ENCODE measurements at places on chromosomes 1 and 21. TPM values are rescaled to one million over a fixed set of nuclear protein-coding genes. Genes with fewer than 3 reads are reported as not detected.

Gene ANXA9
- 10.6 TPM for total RNA-seq

Gene AMY1C
- not detected for total RNA-seq

Gene RUNX1
- 61.6 TPM for total RNA-seq

Gene MYCBP
- 51.9 TPM for total RNA-seq

Gene AGBL4
- not detected for total RNA-seq

Gene C2CD2
- total RNA-seq: 27.9 TPM

Gene FMOD
- total RNA-seq: not detected

- peaks cover 13% of the 10 kb centered on the region for H3K4me1 ChIP-seq
- DNase-seq: no peak
- H3K36me3 ChIP-seq: no peaks in the 10 kb centered on the region
- H3K4me3 ChIP-seq: peak overlapping the region; percentile 84
- no peak overlapping the region for H3K27ac ChIP-seq
Measured at GRCh38 chr1:234213658-234214128, 159.6 kb upstream of the COA6 start.

DNA sequence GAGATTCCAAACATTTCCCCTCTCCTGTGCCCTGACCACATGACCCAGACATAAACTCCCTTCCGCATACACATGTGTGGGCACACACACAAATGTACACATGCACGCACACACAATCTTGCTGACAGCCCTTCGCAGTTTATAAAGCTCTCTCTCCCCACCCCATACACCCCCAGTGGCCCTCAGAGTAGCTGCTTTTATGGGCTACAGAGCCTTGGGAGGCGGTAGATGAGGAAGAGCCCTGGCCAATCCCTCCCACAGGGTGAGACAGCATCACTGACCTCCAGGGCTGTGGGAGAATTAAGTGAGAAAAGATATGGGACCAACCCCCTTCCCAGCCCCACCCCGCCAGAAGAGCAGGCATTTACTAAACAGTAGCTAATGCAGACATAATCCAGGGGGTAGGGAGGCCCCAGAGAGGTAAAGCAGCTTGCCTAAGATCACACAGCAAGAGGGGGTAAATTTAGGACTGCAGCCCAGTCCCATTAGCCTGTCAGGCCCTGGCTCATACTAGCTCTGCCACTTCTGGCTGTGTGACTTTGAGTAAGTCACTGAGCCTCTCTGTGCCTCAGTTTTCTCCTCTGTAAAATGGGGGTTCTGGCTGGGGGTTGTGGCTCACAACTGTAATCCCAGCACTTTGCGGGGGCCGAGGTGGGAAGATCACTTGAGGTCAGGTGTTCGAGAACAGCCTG lies 5.1 kb downstream of the SDC3 start:
- H3K27ac ChIP-seq: no peak overlapping the region
- H3K27me3 ChIP-seq: no peaks in the 10 kb centered on the region
- no peaks in the 10 kb centered on the region for H3K4me1 ChIP-seq
- no peak overlapping the region for H3K4me3 ChIP-seq
- no peak for DNase-seq

DNA sequence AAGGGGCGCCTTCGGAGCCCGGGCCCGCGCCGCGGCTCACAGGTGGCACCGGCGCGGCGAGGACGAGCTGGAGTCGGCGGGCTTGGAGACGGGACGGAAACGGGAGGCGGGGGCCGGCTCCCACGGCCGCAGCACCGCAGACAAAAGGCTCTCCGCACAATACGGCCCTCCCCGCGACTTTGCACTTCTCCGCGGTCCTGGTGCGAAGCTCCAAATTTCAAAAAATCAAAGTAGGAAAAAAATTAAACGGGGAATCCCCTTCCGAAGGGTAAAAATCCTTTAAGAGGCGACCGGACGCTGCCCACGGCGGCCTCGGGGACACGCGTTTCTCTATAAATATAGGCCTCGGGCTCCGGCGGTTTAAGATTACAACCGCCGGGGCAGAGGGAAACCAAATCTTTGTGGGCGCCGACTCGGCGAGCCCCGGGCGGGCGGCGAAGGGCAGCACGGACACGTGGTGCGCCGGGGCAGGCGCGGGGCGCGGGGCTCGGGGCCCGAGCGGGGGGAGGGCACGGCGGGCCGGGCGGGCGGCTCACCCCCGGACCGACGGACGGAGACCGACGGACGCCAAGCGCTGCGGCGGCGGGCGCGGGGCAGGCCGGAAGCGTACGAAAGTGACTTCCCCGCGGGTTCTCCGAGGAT lies 453 bp downstream of the PABPC4 start:
- peaks cover 26% of the 10 kb centered on the region for H3K4me1 ChIP-seq
- peak overlapping the region; percentile 39 for H3K27ac ChIP-seq
- peaks cover 33% of the 10 kb centered on the region for H3K36me3 ChIP-seq
- H3K27me3 ChIP-seq: no peaks in the 10 kb centered on the region
- no peak for DNase-seq

- no peaks in the 10 kb centered on the region for H3K4me1 ChIP-seq
- no peak for DNase-seq
- no peak overlapping the region for H3K4me3 ChIP-seq
- no peak overlapping the region for H3K27ac ChIP-seq
Measured at GRCh38 chr1:22846458-22846857, 126.2 kb downstream of the LACTBL1 start.

DNA sequence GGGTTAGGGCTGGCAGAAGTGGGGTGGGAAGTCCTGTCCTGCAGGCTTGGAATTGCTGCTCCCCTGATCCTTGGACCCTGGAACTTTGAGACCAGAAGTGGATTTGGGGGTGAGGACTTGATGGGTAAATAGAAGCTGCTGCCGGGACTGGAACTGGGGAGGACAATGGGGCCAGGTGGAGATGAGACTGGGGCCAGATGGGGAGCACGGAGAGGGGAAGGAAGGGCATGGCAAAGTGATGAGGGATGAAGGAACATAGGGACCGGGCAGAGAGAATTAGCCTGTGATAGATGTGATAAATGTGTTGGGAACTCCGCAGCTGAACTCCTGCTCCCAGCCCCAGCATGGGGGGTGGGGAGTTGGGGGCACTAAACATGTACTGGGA lies 637 bp downstream of the NHLH1 start:
- H3K4me1 ChIP-seq: no peaks in the 10 kb centered on the region
- H3K27ac ChIP-seq: no peak overlapping the region
- no peaks in the 10 kb centered on the region for H3K27me3 ChIP-seq

DNA sequence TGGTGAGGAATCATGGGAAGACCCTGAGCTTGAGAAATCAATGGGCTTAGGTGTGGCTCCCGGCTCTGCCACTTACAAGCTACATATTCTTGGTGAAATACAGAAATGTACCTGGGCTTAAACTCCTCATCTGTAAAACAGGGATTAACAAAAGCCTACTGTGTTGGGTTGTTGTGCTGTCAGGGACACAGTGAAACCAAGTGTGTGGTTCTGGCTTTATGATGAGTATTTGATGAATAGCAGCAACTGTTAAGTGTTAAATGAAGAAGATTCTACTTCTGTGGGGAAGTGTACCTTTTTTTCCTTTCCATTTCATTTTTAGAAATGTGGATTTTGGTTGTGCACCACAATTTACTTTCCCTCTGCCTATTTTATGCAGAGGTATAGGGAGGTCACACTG lies 41.1 kb upstream of the DUSP10 start:
- H3K4me3 ChIP-seq: no peak overlapping the region
- no peak for DNase-seq
- H3K4me1 ChIP-seq: no peaks in the 10 kb centered on the region

- H3K36me3 ChIP-seq: no peaks in the 10 kb centered on the region
- H3K27ac ChIP-seq: no peak overlapping the region
- no peak for DNase-seq
- peaks cover 40% of the 10 kb centered on the region for H3K4me1 ChIP-seq
- no peak overlapping the region for H3K4me3 ChIP-seq
Measured at GRCh38 chr1:31708324-31708723, 4.5 kb upstream of the COL16A1 start.

DNA sequence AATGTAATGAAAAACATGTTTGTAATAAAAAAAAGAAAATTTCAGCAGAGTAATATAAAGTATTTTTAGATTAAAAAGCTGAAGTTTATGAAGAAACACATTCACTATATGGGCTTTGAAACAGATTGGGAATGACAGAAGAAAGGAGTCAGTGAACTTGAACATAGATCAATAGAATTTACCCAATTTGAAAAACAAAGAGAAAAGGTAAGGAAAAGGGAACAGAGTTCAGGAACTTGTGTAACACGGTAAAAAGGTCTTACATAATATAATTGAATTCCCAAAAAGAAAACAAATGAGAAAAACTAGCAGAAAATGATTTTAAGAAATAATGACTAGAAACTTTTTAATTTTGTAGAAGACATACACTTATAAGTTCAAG lies 206.8 kb downstream of the KCNT2 start:
- no peak overlapping the region for H3K4me3 ChIP-seq
- no peaks in the 10 kb centered on the region for H3K27me3 ChIP-seq
- H3K36me3 ChIP-seq: no peaks in the 10 kb centered on the region
- no peak for DNase-seq
- H3K27ac ChIP-seq: no peak overlapping the region
- no peaks in the 10 kb centered on the region for H3K4me1 ChIP-seq

DNA sequence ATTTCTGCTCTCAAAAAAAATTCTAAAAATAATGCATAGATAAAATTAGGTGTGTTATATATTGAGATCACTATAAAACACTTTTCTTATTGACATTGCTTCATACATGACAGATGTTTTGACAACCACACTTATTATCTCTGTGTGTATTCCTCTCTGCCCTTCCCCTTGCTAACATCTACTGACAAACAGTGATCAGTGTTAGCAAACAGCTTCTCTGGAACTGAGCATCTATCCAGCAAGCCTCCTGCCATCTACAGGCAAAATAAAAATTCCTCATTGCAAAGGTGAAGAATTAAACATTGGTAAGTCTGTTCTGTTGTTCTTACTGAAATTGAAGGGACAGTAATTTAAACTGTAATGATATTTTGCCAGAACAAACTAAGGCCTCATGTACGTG lies 2153.9 kb downstream of the NCAM2 start:
- no peak for DNase-seq
- no peaks in the 10 kb centered on the region for H3K4me1 ChIP-seq
- H3K27me3 ChIP-seq: no peaks in the 10 kb centered on the region
- no peaks in the 10 kb centered on the region for H3K36me3 ChIP-seq

- no peaks in the 10 kb centered on the region for H3K36me3 ChIP-seq
- H3K4me3 ChIP-seq: no peak overlapping the region
- no peaks in the 10 kb centered on the region for H3K4me1 ChIP-seq
Measured at GRCh38 chr1:55986003-55986402, 593.4 kb downstream of the PLPP3 start.

DNA sequence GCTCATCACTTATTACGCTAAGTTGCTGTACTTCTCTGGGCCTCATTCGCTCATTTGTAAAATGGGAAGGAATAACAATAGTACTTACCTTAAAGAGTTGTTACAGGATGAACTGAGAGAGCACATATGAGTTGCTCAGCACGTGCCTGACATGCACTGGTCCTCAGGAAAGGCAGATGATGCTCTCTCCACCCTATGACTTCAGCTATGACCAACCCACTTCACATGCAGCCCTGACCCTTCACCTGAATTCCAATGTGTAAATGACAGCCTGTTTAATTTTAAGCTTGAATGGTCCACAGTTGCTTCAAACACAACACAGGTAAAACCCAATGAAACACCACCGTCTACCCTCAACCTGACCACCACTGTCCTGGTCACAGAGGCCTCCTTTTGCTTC lies 32.9 kb downstream of the GADD45A start:
- peaks cover 43% of the 10 kb centered on the region for H3K4me1 ChIP-seq
- no peak overlapping the region for H3K4me3 ChIP-seq

- no peaks in the 10 kb centered on the region for H3K27me3 ChIP-seq
- no peak overlapping the region for H3K4me3 ChIP-seq
- no peak overlapping the region for H3K27ac ChIP-seq
- H3K36me3 ChIP-seq: no peaks in the 10 kb centered on the region
- DNase-seq: no peak
Measured at GRCh38 chr1:179205284-179205683, 24.2 kb downstream of the ABL2 start.

DNA sequence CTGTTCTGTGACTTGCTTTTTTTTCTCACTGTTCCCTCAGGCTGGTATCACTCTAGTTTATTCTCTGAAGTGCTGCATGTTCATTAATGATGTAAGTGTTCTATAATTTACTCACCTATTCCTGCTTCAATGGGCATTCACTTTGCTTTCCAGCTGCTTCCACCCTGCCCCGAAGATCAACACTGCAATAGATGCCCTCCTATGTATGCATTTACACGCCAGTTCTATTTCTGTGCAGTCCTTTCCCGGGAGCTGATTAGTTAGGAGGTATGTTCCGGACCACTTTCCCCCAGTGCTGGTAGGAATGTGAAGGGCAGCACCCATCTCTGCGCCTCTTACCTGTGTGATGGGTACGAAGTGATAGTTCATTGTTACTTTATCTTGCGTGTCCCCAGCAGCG lies 103.4 kb downstream of the DHRS3 start:
- H3K4me1 ChIP-seq: no peaks in the 10 kb centered on the region
- H3K4me3 ChIP-seq: no peak overlapping the region
- H3K36me3 ChIP-seq: no peaks in the 10 kb centered on the region
- DNase-seq: no peak
- H3K27me3 ChIP-seq: no peaks in the 10 kb centered on the region

All from PC-9 (cell line).